ENCODE measurements at places on chromosomes 1 and 21. TPM values are rescaled to one million over a fixed set of nuclear protein-coding genes. Genes with fewer than 3 reads are reported as not detected.

The TYW3 gene
- 9.0 TPM for total RNA-seq

The CCDC17 gene
- 0.46 TPM for total RNA-seq

The LRRC53 gene
- 0.23 TPM for total RNA-seq

The PADI2 gene
- 3.5 TPM for total RNA-seq

The FGR gene
- total RNA-seq, result 1.4 TPM

The TSPAN1 gene
- 0.46 TPM for total RNA-seq

The HES3 gene
- not detected for total RNA-seq

The SRP9 gene
- 360 TPM for total RNA-seq

The HCRTR1 gene
- total RNA-seq, result 2.5 TPM

The CFAP74 gene
- total RNA-seq, result 1.8 TPM

The SLC22A15 gene
- total RNA-seq, result 28.6 TPM

The NFIA gene
- total RNA-seq, result 36.9 TPM

The HSPA13 gene
- total RNA-seq, result 174 TPM

The ADORA1 gene
- 29.8 TPM for total RNA-seq

The TTLL7 gene
- 97.6 TPM for total RNA-seq

The INSRR gene
- total RNA-seq, result 0.46 TPM

The SYTL1 gene
- 0.46 TPM for total RNA-seq
